ENCODE measurements at places on chromosomes 1 and 21.

GRCh38 chr1:192601567-192601966, 26.0 kb downstream of the RGS1 start:
- no peak for DNase-seq

- DNase-seq, result no peak
These were observed 29.5 kb downstream of the C2CD2 start for GRCh38 chr21:41924368-41924754.

DNA sequence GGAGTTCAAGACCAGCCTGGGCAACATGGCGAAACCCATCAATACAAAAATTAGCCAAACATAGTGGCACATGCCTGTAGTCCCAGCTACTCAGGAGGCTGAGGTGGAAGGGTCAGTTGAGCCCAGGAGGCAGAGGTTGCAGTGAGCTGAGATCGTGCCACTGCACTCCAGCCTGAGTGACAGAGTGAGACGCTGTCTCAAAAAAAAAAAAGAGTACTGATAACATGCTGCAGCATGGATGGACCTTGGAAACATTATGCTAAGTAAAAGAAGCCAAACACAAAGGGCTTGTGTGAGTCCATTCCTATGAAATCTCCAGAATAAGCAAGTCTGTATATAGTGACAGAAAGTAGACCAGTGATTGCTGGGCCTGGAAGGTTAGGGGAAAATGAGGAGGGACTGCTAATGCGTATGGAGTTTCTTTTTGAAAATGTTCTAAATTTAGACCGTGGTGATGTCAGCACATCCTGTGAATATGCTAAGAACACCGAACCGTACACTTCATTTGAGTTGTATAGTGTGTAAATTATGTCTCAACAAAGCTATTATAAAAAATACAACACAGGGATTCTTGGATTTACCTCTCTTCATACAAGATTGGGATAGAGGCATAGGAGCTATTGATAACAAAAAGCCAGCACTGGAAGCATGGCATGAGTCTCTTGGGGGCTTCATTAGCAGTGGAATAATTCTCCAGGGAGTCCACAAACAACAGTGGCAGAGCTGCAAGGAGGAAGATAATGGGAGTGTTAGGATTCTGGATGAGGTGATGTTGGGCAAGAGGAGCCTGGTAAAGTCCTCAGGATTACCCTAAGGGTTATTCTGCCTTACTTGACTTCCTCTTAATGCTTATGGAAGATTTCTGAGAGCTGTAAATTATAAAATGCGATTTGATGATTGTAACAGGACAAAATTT, 73.5 kb downstream of the TTC3 start:
- no peak for DNase-seq

- DNase-seq, result peak; percentile 50
These were observed 434.6 kb upstream of the CHRM3 start for GRCh38 chr1:238951809-238952208.

DNA sequence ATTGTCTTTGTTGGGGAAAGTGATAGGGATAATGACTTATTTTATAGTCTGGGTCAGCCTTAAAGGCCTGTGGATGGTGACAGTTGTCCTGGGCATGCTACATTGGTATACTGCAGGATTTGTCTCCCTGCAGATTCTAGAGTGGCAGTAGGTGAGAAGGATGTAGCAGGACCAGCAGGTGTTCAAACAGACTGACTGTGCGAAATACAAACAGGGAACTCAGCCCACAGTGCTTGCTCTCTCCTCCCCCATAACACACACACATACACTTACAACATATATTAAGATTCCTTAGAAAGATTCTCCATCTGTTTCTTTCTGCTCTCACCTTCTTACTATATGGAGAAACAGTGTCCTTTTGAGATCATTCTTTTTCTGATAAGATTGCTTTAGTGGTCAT, 6.9 kb downstream of the PDE4B start:
- no peak for DNase-seq

DNA sequence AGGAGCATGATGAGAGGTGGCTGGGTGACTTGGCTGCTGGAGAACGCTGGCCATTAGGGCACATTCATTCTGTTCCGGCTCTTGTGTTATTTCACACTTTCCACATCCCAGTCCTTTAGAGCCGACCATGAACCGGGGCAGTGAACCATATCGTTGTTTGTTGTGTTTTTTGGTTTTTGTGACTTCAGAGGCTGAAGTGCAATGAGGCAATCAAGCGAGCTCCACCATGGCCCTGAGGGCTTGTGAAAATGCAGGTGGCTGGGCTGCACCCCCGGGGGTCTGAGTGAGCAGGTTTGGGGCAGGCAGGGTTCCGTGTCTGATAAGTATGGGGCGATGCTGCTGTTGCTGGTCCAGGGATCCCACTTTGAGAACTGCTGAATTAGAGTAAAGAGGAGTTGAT, 23.7 kb downstream of the ABCG1 start:
- DNase-seq, result no peak

GRCh38 chr1:233237647-233238046, 57.9 kb downstream of the PCNX2 start:
- DNase-seq, result no peak

- no peak for DNase-seq
These were observed 975.0 kb upstream of the ADGRL4 start for GRCh38 chr1:79981481-79981880.

- no peak for DNase-seq
These were observed 71.3 kb downstream of the OBSCN start for GRCh38 chr1:228279011-228279721.

- no peak for DNase-seq
These were observed 993 bp downstream of the PDZK1 start for GRCh38 chr1:145706086-145706664.

GRCh38 chr1:242081446-242081845, 82.5 kb upstream of the MAP1LC3C start:
- no peak for DNase-seq

DNA sequence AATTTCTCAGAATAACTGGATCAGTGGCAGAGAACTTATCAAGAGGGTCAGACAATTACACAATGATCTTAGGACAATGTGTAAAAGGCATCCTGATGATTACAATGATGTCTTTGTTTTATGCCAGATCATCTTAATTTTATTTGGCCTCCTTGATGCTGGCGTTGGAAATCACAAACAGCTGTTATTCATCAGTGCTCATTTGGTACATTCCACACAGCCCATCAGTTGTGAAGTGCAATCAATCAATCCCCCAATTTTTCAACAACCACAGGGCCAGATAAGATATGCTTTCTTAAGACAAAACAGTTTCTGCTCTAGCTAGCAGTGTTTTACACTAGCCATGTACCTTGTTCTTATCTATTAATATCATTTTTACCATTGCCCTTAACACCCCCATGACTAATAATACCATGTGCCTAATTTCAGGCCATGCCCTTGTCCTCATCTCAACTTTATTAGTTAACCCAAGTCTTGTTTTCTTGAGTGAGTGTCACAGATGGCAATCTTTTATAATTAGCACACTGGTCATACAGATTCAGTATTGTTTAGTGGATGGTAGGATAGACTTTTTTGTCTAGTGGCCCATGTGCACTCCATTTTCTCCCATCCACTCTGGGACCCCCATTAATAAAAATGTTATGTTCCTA, 40.8 kb upstream of the COL24A1 start:
- DNase-seq, result no peak

- DNase-seq, result no peak
These were observed 76.6 kb downstream of the RGL1 start for GRCh38 chr1:183881387-183882131.

DNA sequence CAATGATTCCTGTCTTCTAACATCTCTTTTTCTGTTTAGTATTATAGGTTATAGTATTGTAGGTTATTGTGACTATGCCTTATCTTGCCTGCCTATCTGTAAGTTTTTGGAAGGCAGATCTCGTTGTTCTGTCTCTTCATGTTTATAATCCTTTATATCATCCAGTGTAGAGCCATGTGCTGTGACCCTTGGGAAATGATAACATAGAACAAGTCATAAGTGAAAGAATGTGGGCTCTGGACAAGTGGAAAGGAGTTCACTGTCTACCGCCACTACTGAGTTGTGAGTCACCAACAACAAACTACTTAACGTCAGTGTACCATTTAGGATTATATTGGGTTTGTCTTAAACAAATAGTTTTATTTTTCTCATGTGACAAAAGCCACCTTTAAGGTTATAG, 139.3 kb downstream of the LYPLAL1 start:
- DNase-seq, result no peak

Measured in Panc1 (cell line).